A549 (cell line): ENCODE measurements at places on chromosomes 6 and 20.

GRCh38 chr6:13413466-13413862 lies 73.9 kb downstream of the GFOD1 start:
- DNase-seq: peak; percentile 20

DNA sequence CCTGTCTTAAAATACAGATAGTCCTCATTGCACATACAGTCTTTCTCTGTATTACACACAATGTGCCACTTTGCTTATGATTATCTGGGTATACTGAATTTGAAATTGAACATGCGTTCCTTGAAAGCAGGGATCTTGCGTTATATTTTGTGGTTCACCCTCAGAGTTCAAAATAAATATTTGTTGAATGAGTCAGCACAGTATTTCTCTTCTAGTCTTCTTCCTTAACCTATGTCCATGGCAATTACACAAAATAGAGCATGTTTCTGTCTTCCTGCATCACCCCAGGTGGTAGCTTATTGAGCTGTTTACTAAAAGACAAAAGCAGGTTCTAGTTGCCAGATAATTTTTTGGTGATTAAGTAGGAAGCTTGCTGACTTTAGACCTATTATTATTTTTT lies 272.9 kb upstream of the FERMT1 start:
- DNase-seq: no peak

GRCh38 chr20:29298759-29299613 lies 1958.5 kb upstream of the DEFB115 start:
- no peak for DNase-seq

GRCh38 chr6:131222773-131223172 lies 87.5 kb downstream of the AKAP7 start:
- no peak for DNase-seq

- DNase-seq: no peak
These were observed 73.0 kb upstream of the PTCHD4 start for GRCh38 chr6:48183811-48184605.

DNA sequence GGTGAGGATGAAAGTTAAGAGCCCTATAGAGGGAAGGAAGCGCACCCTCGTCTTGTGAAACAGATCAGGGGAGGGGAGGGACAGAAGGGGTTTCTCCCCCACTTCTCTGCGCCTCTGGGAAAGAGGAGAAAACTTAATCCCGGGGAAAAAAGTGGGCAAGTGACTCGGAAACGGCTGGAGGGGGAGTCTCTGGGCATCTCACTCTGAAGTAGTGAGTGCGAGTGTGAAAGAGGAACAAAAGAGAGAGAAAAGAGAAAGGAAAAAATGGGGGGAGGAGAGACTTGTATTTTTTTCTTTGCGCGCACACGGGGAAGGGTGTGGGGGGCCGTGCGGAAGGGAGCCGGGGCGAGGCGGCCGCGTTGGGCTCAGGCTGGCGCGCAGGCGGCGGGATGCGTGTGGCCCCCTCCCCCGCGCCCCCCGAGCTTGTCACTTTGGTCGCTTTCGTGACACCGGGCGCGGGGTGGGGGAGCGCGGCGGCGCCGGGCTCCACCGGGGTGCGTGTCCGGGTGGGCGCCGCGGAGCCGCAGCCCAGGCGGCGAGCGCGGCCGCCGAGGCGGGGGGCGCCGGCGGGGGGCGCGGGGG lies 454 bp downstream of the L3MBTL3 start:
- peak; percentile 6 for DNase-seq

- no peak for DNase-seq
These were observed 598 bp downstream of the TMEM239 start for GRCh38 chr20:2816583-2817340.

DNA sequence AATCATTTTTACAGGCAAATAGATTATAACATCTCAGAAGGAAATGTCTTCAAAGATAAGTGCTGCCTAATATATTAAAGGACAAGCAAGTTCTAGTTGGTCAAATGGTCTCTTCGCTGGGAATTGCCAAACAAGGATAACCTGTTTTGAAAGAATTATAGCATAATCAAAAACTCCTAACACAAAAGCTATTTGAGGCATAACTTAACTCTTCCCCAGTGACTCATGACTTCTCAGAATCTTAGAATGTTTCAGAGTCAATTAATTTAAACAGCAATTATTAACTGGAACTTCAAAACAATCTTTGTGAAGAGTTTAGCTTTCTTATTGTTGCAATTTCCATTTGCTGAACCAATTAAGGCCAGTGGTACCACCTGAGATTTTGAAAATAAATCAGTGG lies 126.6 kb downstream of the MTFR2 start:
- DNase-seq: no peak

DNA sequence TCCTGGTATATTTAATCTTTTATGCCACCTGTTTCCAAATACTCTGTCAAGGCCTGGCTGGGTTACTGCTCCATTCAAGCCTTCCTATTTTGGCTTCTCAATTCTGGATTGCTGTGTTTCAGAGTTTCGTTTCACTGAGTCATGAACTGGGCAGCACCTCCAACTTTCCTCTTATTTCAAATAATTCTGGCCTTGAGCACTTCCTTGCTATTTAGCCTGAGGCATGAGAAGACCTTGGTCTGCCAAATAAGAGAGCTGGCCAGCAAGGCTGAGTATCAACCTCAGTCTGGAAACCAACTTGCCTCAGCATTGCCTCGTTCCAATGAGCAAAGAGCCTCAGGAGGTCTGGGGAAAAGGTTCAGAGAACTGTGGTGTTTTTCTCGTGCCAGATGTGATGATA lies 66.6 kb downstream of the TNFAIP3 start:
- no peak for DNase-seq
